ENCODE measurements at places on chromosomes 12 and 14. TPM values are rescaled to one million over a fixed set of nuclear protein-coding genes. Genes with fewer than 3 reads are reported as not detected.
A peak's percentile ranks its signal among the peaks of the same experiment; 100 is the strongest.

DNA sequence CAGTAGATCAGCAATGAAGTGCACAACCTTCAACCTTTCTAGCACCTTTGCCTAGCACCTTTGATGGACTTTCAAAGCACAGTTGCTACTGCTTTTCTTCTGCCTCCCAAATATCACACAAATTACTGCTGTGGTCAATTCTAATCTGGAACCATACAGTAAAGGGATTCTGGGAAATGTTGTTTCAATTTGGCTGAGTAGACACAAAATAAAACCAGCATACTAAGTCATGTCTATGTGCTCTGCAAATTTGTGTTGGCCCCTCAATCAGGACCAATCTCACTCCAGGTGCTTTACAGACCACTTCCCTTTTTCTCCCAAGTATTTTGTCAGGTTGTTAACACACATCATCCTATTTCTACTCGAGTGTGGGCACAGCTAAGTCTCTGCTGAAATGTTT, 38.3 kb upstream of the ADAMTS20 start:
- no peak for DNase-seq

POTEG gene
- total RNA-seq = not detected

DNA sequence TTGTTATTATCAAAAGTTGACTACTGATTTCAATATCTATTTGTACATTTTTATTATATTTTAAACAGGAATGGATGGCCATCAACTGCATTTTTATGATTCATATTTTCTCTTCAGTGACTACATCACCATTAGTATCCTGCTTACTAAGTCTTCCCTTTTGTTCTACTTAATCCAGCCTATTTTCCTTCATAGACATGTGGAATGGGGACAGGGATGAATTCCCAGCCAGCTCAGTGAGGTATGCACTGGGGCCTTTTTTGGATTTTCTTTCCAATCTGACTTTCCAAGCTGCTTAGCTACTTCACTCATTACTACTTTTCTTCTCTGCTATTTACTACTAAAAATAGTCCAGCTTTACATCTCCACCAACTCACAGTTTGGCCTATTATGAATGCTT, 38.4 kb downstream of the AKAP6 start:
- DNase-seq = no peak

DNA sequence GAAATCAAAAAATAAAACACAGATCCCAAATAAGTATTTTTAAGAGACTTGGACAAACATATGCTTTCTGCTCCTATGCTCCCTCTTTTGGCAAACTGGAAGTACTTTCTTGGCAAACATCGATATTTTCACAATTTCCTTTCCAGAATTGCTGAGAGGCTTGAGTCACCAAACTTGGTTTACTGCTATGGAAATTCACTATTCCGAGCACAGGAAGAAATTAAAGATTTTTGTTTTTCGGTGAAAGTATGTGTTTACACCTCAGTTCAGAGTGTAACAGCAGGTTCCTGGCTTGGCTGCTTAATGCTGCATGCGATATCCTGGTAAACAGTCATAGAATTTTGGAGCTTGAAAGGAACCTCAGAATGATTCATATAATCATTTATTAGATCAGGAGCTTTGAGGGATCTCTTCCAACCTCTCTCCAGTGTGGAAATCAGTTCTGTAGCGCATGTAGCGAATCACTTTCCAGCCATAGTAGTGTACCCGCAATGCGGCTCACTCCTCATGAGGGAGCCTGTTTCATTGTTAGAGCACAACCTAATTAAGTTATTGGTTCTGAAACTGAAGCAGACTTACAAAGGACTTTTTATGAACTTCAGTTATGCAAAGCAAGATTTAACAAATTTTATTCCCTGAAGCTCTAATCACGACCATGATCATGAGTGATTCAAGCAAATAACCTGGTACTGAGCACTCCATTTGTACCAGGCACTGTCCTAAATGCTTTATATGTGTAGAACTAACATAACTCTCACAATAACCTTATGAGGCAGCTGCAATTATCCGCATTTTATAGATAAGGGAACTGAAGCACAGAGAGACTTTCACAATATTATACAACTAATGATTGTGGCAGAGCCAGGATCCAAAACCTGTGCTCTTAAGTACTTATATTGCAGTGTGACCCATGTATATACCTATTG, 56.4 kb upstream of the ATP2A2 start:
- peak; percentile 18 for DNase-seq

GRCh38 chr12:76449583-76449982, 101.4 kb upstream of the BBS10 start:
- DNase-seq = no peak

DNA sequence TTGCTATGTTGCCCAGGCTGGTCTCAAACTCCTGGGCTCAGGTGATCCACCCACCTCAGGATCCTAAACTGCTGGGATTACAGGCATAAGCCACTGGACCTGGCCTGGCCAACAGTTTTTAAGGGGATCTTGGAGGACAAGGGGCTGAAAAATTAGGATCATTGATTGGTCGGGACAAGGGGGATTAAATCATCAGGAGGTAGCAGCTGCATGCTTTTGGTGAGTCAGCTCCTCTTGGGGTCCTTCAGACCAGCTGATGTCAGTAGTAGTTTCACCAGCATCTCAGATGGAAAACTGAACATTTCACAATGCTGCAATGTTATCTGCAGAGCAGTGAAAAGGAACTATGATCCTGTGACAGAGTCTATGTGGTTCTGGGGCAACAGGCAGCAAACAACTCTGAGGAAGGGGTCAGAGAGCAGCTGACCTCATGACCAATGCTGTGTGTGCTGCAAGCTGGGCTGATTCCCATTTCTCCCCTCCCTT, 6.3 kb downstream of the LRRC74A start:
- no peak for DNase-seq

EIF5 gene
- total RNA-seq = 129 TPM

PLEKHG7 gene
- not detected for total RNA-seq

INSM2 gene
- not detected for total RNA-seq

- DNase-seq = no peak
These were observed 17.8 kb downstream of the SINHCAF start for GRCh38 chr12:31308116-31308515.

DNA sequence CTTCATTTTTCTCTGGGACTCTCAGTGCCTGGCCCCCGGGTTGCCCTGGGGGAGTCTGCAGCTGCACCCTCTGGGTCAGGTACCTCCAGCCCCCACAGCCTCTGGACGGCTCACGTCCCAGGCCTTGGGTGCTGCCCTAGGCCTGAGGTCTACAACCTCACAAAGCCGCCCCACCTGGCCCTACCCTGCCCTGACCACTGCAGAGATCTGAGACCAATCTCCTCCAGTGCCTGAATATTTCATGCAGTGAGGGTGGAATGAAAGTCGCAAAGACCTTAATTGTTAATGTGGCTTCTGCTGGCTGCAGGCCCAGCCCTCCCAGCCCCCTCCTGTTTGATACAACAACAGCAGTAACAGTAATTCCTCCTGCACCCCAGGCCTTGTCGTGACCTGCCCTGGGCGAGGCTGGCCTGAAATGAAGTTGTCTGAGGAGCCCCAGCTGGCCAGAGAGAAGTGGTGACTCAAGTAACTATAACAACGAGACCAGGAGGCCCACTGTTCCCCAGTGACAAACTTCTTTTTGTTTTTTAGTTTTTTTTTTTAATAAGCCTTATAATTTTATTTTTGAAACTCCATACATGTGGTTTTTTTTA, 8.8 kb upstream of the CCDC85C start:
- DNase-seq = no peak

DNA sequence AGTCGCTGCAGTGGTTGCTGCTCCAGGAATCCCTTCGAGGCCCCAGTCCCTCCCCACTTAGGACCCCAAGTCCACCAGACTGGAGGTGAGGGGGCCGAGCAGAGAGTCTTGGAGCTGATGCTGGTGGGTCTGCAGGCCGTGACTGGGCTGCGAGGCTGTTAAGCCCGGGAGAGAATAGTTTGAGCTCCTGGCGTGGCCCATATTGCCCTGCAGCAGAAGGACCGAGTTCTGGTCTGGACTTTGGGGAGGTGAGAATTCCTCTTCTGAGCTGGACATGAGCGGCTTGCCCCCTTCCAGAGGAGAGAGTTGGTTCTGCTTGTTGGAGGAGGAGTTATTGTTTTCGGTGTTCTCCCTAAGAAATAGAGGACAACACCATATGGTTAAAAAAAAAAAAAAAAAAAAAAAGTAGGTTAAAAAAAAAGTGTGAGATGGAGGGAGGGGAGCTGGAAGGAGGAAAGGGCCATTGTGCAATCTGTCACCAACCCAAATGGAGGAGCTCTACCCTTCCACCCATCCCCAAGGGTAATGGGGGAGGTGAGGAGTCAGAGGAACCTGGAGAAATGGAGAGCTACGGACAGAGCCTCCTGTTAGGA, 3.0 kb downstream of the SIX1 start:
- DNase-seq = no peak

DNA sequence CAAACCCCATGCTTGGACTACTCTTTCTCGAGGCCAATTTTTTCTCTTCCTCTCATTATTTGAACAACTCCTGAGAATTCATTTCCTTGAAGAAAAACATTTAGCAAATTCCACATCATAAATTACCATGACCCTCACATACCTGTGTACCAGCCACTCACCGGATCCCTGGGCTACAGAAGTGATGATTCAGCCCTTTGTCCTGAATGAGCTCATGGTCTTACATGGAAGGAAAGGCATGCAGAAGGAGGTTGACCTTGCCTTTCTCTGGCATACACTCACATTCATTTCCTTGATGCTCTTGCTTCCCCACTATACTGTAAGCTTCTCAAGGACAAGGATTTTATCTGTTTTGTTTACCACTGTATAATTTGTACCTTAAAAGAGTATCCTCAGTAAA, 191.5 kb downstream of the SLC5A8 start:
- no peak for DNase-seq

SDR9C7 gene
- total RNA-seq = 0.41 TPM

DNA sequence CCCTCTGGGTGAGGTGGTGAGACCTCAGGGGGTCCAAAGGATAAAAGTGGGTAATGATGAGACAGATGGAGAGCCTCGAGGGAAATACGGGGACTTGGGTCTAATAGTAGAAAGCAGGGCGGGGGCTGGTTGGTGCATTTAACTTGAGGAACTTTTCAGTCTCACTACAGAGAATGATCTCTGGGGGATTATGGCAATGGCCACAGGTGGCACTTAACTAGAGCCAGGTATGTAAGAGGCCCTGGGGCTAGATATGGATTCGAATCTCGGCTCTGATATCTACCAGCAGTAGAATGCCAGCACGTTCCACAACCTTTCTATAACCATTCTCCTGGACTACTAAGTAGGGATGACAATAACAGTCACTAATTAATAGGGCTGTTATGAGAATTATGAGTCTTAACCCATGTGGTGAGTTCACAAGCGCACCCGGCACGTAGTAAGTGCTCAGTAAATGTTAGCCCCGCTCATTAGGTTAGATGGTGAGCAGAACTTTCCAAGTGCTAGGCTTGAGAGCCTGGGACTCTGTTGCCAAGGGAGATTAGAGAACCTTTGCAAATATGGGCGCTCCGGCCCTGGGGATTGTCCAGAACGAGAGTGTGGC, 888 bp upstream of the PLXNC1 start:
- no peak for DNase-seq

- peak; percentile 60 for DNase-seq
These were observed 51.0 kb upstream of the SRSF5 start for GRCh38 chr14:69715725-69716477.

DNA sequence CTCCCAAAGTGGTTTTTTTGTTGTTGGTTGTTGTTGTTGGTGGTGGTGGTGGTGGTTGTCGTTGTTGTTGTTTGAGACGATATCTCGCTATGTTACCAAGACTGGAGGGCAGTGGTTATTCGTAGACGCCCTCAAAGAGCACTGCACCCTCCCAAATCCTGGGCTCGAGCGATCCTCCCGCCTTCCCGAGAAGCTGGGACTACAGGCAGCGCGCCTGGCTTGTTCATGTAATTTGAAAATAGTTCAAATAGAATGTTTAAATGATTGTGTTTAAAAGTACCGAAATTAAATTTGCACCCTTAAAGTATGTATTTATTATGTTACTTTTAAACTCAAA, 439 bp upstream of the ANAPC5 start:
- no peak for DNase-seq

MDGA2 gene
- 39.1 TPM for total RNA-seq

DNA sequence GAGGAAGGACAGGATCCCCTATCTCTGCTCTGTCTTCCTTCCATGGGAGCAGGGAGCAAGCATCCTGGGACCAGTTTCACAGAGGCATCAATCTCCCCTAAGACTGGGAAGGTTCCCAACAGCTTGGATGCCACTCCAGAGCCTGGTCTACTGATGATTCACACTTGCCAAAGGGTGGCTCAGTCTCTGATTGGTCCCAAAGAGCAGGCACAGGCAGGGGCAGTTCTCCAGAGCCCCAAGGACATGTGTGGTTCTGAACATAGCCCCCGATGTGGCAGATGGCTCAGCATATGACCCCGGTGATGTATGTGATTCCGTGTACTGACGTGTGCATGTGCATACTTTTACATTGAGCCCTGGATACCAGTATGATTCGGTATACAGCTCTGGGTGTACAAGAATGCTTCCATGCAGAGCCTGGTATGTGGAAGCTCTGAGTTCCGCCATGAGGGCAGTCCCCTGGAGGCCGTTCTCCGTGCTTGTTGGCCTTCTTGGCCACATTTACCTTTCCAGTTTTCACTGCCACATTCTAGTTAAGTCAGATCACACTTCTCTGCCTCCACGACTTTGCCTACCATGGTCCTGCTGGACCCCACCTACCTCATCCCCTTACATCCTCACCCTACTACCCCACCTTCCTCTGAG, 21.2 kb downstream of the ITGA7 start:
- no peak for DNase-seq

DNA sequence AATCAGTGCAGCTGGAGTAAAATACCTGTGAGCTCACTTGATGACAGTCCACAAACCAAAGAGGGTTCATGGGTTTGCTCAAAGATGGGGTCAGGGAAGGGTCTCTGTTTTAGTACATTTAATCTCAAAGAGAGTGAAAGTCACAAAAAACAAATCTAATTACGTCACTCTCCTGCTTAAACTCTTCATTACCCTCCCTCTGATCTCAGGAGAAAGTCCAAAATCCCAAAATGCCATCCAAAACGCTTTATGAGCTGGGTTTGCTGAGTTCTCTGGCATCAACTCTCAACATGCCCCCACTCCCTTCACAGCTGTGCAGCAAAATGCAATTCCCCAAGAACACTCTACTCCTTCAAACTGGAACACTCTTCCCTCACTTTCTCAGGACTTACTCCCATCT, 40.4 kb upstream of the LGR5 start:
- DNase-seq = no peak
